ENCODE measurements at places on chromosomes 11 and 22. TPM values are rescaled to one million over a fixed set of nuclear protein-coding genes. Genes with fewer than 3 reads are reported as not detected.

- H3K4me3 ChIP-seq = no peak overlapping the region
- no peaks in the 10 kb centered on the region for H3K36me3 ChIP-seq
- H3K4me1 ChIP-seq = no peaks in the 10 kb centered on the region
- DNase-seq = no peak
- H3K27ac ChIP-seq = no peak overlapping the region
Measured at GRCh38 chr11:1667906-1668305, 29.1 kb upstream of the KRTAP5-6 start.

DNA sequence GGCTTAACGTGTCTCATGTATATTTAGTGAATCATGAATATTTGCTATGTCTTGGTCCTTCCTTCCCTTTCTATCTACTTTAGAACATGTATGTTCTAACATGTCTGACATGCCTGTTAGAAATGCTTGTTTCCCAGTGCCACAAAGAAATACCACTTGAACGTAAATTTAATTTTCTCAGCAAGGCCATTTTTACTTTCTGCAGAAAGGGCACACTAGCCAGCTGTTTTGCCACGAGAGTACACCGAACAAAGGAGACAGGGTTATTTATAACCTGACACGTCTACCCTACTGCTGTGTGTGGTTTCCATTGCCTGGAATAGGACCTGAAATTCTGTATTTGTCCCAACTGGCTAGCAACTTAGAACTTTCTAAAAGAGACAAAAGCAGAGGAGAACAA lies 7.4 kb upstream of the ZBTB44 start:
- H3K27me3 ChIP-seq = no peaks in the 10 kb centered on the region
- no peaks in the 10 kb centered on the region for H3K4me1 ChIP-seq
- H3K27ac ChIP-seq = no peak overlapping the region
- H3K4me3 ChIP-seq = no peak overlapping the region
- no peak for DNase-seq

DNA sequence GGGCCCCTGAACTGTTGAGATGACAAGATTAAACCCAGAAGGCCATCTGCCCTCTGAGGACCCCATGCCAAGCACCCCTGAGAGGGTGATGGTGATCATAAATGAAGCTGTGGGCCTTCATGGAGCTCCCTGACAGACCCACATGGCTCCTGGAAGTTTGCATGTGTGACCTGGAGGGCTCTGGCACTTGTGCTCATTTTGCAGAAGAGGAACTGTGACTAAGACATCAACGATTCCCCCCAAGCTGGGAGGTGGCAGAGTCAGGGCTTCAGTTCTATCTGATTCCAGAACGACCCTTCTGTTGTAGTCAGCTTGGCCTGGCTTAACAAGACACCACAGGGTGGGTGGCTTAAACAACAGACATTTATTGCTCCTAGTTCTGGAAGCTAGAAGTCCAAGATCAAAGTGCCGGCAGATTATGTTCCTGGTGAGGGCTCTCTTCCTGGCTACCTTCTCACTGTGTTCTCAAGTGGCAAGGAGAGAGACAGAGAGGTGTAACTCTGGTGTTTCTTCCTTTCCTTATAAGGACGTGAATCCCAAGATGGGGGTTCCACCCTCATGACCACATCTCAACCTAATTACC lies 46.4 kb upstream of the CD82 start:
- H3K27ac ChIP-seq = no peak overlapping the region
- DNase-seq = no peak
- H3K36me3 ChIP-seq = no peaks in the 10 kb centered on the region
- peaks cover 12% of the 10 kb centered on the region for H3K27me3 ChIP-seq
- H3K4me3 ChIP-seq = no peak overlapping the region

- peaks cover 2% of the 10 kb centered on the region for H3K4me1 ChIP-seq
- no peaks in the 10 kb centered on the region for H3K27me3 ChIP-seq
- H3K27ac ChIP-seq = no peak overlapping the region
- DNase-seq = no peak
- H3K4me3 ChIP-seq = no peak overlapping the region
Measured at GRCh38 chr22:46556775-46557174, 19.4 kb upstream of the CELSR1 start.

GRCh38 chr11:118607401-118608359 lies at the start of gene PHLDB1:
PHLDB1 (plus strand) TSS chr11:118607615; CDS start chr11:118613837, 6,222 bp downstream.
- no peaks in the 10 kb centered on the region for H3K36me3 ChIP-seq
- peak; percentile 61 for DNase-seq
- peak within 1 kb of the TSS; percentile 72 for H3K4me3 ChIP-seq
- peak within 1 kb of the TSS; percentile 68 for H3K27ac ChIP-seq
- peaks cover 14% of the 10 kb centered on the region for H3K27me3 ChIP-seq
- peaks cover 21% of the 10 kb centered on the region for H3K4me1 ChIP-seq

DNA sequence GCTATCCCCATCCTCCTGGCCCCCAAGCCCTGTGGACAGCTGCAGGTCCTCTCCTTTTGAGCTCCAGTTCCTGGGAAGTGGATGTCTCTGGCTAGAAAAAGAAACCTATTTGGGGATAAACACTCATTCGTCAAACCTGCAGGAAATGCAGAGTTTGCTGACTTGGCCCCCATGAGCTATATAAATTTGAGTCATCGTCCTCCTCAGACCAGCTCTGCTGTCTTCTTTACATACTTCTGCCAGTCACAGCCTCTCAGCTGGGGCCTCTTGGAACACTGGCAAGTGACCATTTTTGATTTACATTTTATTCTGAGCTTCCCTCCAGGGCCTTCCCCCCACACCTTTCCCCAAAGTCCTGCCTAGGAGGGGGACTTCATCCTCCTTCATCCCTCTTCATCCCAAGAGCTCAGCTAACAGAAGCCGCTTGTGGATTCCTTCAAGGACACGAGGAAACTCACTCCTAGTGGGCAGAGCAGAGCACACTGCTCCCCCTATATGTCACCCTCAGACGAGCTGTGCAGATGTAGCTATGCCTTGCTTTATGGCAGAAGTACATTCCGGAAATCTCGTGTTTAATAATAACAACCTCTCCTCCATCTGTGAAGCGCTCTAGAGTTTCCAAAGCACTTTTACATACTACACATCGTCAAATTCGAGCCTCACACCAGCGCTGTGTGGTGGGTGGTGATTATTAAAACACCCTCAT lies 131.8 kb downstream of the FEZ1 start:
- H3K4me3 ChIP-seq = no peak overlapping the region
- H3K36me3 ChIP-seq = no peaks in the 10 kb centered on the region
- no peak overlapping the region for H3K27ac ChIP-seq
- DNase-seq = no peak
- no peaks in the 10 kb centered on the region for H3K4me1 ChIP-seq
- no peaks in the 10 kb centered on the region for H3K27me3 ChIP-seq

GRCh38 chr11:8867931-8868631 lies 42.9 kb upstream of the AKIP1 start:
- no peak overlapping the region for H3K4me3 ChIP-seq
- peaks cover 4% of the 10 kb centered on the region for H3K4me1 ChIP-seq
- H3K36me3 ChIP-seq = no peaks in the 10 kb centered on the region
- H3K27me3 ChIP-seq = peaks cover 46% of the 10 kb centered on the region

DNA sequence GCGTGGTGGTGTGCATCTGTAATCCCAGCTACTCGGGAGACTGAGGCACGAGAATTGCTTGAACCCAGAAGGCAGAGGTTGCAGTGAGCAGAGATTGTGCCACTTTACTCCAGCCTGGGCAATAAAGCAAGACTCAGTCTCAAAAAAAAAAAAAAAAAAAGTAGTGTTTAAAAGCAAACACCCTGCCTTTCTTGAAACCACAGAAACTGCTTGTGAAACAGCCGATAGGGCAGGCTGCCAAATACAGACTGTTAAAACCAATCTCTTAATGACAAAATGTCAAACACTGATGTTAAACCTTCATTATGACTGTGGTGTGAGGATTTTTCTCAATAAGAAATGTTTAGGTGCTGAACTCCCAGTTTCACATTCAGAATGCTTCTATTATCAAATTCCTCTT lies 27.3 kb downstream of the MARK2 start:
- H3K4me1 ChIP-seq = peaks cover 79% of the 10 kb centered on the region
- peaks cover 33% of the 10 kb centered on the region for H3K36me3 ChIP-seq
- DNase-seq = peak; percentile 92
- peak overlapping the region; percentile 28 for H3K4me3 ChIP-seq

GRCh38 chr11:2316169-2316962 lies 14.6 kb downstream of the TSPAN32 start:
- H3K4me3 ChIP-seq = no peak overlapping the region
- peaks cover 3% of the 10 kb centered on the region for H3K4me1 ChIP-seq
- no peak overlapping the region for H3K27ac ChIP-seq
- no peaks in the 10 kb centered on the region for H3K27me3 ChIP-seq
- peaks cover 2% of the 10 kb centered on the region for H3K36me3 ChIP-seq

The BLID gene
- not detected for total RNA-seq

The ELMOD1 gene
- not detected for total RNA-seq

The APOL4 gene
- total RNA-seq = 0.16 TPM

All from activated CD4-positive, alpha-beta T cell treated with anti-CD3 and anti-CD28 coated beads for 36 hours (primary cell).